ENCODE measurements at places on chromosomes 5 and 9.

- DNase-seq: no peak
Observed at GRCh38 chr9:33436445-33436844, 10.9 kb downstream of the AQP3 start.

- DNase-seq: no peak
Observed at GRCh38 chr9:136681945-136682699, 5.1 kb downstream of the AGPAT2 start.

GRCh38 chr9:34086864-34087263, 38.2 kb upstream of the UBAP2 start:
- no peak for DNase-seq

- DNase-seq: no peak
Observed at GRCh38 chr9:93315118-93315517, 131.2 kb downstream of the WNK2 start.

DNA sequence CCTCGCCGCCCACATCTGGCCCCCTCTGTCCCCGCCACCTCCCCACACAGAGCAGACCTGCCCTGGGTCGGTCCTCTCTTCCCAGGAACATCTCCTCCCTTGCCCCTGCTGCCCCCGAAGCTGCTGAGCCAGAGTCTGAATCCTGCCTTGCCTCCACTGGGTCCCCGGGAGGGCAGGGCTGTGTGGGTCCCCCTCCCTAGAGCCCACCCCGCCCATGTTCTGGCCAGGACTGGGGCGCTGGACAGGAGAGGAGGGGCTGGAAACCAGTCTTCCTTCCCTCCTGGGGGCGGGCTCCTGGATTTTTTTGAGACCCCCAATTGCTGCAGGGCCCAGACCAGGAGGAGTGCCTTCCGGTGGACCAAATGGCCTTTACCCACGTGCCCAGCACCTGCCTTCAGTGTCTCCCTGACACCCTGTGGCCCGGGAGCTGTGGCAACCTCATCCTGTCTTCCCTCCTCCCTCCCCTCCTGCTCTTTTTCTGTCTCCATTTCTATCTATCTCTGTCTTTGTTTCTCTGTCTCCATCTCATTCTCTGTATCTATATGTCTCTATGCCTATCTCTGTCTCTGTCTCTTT, 12.1 kb downstream of the MRPL36 start:
- no peak for DNase-seq

- DNase-seq: no peak
Observed at GRCh38 chr5:95870105-95870672, 47.7 kb upstream of the GLRX start.

DNA sequence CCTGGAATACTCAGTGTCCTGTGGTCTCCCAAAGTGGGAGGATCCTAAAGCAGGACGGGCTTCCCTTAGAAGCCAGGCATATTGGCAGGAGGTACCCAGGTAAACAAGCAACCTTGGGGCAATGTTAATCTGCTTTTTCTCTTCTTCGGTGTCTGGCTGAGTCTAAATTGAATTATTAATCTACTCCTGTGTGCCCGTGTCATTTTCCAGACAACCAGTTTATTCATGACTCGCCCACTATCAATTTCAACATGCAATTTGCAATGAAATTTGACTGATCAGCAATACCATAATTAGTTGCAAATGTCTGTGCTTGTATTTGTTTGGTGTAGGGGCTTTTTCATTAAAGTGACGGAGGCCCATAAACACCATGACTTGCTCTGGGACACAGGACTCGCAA, 32.9 kb upstream of the JADE2 start:
- DNase-seq: no peak

All from stimulated activated CD4-positive, alpha-beta T cell treated with anti-CD3 and anti-CD28 coated beads, Interleukin-15, amount 100 ng/mL, for 1 hour (primary cell).